ENCODE measurements at places on chromosomes 11 and 22. TPM values are rescaled to one million over a fixed set of nuclear protein-coding genes. Genes with fewer than 3 reads are reported as not detected.

The BTBD18 gene
- not detected for total RNA-seq

The CSRP3 gene
- not detected for total RNA-seq

The PLAAT4 gene
- not detected for total RNA-seq

The KCNK4 gene
- total RNA-seq, result 0.36 TPM

The SGSM1 gene
- total RNA-seq, result 2.4 TPM

The SMIM38 gene
- total RNA-seq, result not detected

The TPBGL gene
- 7.0 TPM for total RNA-seq

The CRKL gene
- 59.1 TPM for total RNA-seq

The SLC22A6 gene
- not detected for total RNA-seq

The CASP5 gene
- not detected for total RNA-seq

The CDCA5 gene
- 14.8 TPM for total RNA-seq

The MMP27 gene
- total RNA-seq, result not detected

The OR4A16 gene
- not detected for total RNA-seq

GRCh38 chr11:19864141-19865140 lies 151.8 kb downstream of the NAV2 start:
- no peak for DNase-seq
- peaks cover 8% of the 10 kb centered on the region for H3K27me3 ChIP-seq
- H3K36me3 ChIP-seq, result no peaks in the 10 kb centered on the region

DNA sequence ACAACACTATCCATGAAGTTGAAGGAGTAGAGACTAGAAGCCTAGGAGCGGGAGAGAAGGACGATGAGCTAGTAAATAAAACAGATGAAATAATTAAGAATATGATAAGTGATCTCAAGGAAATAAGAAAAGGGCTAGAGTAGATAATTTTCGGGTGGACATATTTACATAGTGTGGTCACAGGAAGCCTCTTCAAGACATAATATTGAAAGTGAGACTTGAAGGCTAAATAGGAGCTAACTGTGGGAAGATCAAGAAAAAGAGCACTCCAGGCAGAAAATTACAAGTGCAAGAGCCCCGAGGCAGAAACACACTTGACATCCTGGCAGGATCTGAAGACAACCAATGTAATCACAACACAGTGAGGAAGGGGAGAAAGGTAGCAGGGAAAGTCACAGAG lies 11.9 kb upstream of the PPFIBP2 start:
- no peak overlapping the region for H3K27ac ChIP-seq
- no peaks in the 10 kb centered on the region for H3K4me1 ChIP-seq
- peaks cover 2% of the 10 kb centered on the region for H3K27me3 ChIP-seq
- no peak for DNase-seq
- H3K4me3 ChIP-seq, result no peak overlapping the region
- H3K36me3 ChIP-seq, result no peaks in the 10 kb centered on the region

GRCh38 chr11:120324932-120325810 lies at the start of gene TLCD5:
Gene TLCD5, plus strand, starts transcription at chr11:120325299. Its CDS starts 2,143 bp downstream, at chr11:120327442.
- H3K27me3 ChIP-seq, result peaks cover 3% of the 10 kb centered on the region
- H3K27ac ChIP-seq, result peak within 1 kb of the TSS; percentile 92
- DNase-seq, result peak; percentile 82
- peaks cover 13% of the 10 kb centered on the region for H3K36me3 ChIP-seq
- H3K4me1 ChIP-seq, result peaks cover 17% of the 10 kb centered on the region

GRCh38 chr11:104907521-104908185 lies 9.4 kb upstream of the CASP12 start:
- no peak overlapping the region for H3K4me3 ChIP-seq
- no peak for DNase-seq
- H3K36me3 ChIP-seq, result peaks cover 25% of the 10 kb centered on the region
- no peak overlapping the region for H3K27ac ChIP-seq

DNA sequence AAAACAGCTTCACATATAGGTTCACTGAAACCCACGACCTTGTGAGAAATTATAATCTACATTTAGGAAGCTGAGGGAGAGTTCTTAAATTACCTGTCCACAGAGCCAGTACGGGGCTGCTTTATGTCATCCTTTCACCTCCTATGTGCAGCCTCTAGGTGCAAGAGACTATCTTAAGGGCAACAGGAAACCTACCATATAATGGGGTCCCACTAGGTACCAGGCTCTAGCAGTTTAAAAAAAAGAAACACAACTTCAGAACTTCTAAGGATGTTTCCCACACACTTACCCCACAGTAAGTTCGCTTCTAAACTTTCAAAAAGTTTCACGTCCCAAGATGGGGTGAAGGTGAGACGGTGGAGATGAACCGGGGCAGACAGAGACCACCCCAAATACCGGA lies 573 bp downstream of the STK33 start:
- no peaks in the 10 kb centered on the region for H3K36me3 ChIP-seq
- no peak for DNase-seq
- H3K27me3 ChIP-seq, result peaks cover 3% of the 10 kb centered on the region
- peak overlapping the region; percentile 95 for H3K4me3 ChIP-seq
- peak overlapping the region; percentile 6 for H3K27ac ChIP-seq

GRCh38 chr11:74680703-74681531 lies 50.3 kb downstream of the CHRDL2 start:
- no peak overlapping the region for H3K4me3 ChIP-seq
- H3K4me1 ChIP-seq, result peaks cover 2% of the 10 kb centered on the region
- H3K27ac ChIP-seq, result no peak overlapping the region
- no peaks in the 10 kb centered on the region for H3K36me3 ChIP-seq

- no peaks in the 10 kb centered on the region for H3K36me3 ChIP-seq
- no peak overlapping the region for H3K4me3 ChIP-seq
- H3K27me3 ChIP-seq, result peaks cover 12% of the 10 kb centered on the region
- H3K4me1 ChIP-seq, result peaks cover 21% of the 10 kb centered on the region
These were observed 32.0 kb downstream of the LRRC10B start for GRCh38 chr11:61540528-61540927.

GRCh38 chr11:41446107-41446506 lies 13.3 kb downstream of the LRRC4C start:
- peaks cover 7% of the 10 kb centered on the region for H3K4me1 ChIP-seq
- DNase-seq, result no peak
- no peak overlapping the region for H3K4me3 ChIP-seq
- no peaks in the 10 kb centered on the region for H3K27me3 ChIP-seq
- no peak overlapping the region for H3K27ac ChIP-seq
- H3K36me3 ChIP-seq, result no peaks in the 10 kb centered on the region

DNA sequence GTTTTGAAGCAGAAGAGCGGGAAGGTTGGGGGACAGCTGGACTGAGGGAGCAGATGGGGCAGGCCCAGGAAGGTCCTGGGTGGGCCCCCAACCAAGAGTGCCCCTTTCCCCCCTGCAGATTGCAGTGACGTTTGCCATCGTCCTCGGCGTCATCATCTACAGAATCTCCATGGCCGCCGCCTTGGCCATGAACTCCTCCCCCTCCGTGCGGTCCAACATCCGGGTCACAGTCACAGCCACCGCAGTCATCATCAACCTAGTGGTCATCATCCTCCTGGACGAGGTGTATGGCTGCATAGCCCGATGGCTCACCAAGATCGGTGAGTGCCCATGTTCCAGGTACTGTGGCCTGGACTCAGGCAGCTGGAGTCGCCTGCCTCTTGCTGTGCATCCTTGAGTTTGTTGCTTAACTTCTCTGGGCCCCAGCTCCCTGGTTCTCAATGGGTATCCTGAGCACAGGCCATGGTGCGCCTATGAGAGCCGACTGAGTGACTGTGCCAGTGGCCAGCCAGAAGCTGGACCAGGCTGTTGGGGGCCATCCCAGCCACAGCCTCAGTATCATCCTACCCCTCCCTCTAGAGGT lies 42.0 kb upstream of the FADD start:
- H3K4me3 ChIP-seq, result no peak overlapping the region
- H3K4me1 ChIP-seq, result no peaks in the 10 kb centered on the region
- H3K36me3 ChIP-seq, result no peaks in the 10 kb centered on the region
- peaks cover 4% of the 10 kb centered on the region for H3K27me3 ChIP-seq

- H3K27ac ChIP-seq, result peak overlapping the region; percentile 86
- H3K4me3 ChIP-seq, result no peak overlapping the region
- H3K4me1 ChIP-seq, result peaks cover 49% of the 10 kb centered on the region
- peaks cover 10% of the 10 kb centered on the region for H3K27me3 ChIP-seq
- H3K36me3 ChIP-seq, result no peaks in the 10 kb centered on the region
- no peak for DNase-seq
These were observed 69.4 kb downstream of the RBFOX2 start for GRCh38 chr22:35959121-35959800.

DNA sequence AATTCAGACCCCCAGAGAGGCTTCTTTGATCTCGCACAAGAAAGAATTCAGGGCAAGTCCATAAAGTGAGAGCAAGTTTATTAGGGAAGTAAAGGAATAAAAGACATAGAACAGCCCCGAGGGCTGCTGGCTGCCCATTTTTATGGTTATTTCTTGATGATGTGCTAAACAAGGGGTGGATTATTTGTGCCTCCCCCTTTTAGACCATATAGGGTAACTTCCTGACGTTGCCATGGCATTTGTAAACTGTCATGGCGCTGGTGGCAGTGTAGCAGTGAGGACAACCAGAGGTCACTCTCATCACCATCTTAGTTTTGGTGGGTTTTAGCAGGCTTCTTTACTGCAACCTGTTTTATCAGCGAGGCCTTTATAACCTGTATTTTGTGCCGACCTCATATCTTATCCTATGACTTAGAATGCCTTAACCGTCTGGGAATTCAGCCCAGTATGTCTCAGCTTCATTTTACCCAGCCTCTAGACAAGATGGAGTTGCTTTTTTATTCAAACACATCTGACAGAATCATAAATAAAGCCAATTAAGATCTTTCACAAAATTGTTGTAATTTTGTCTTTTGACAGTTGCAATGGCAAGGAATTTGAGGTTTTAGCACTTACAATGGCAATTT lies 7.6 kb downstream of the DDIAS start:
- H3K27ac ChIP-seq, result no peak overlapping the region
- no peak overlapping the region for H3K4me3 ChIP-seq
- peaks cover 12% of the 10 kb centered on the region for H3K4me1 ChIP-seq
- no peaks in the 10 kb centered on the region for H3K27me3 ChIP-seq
- no peak for DNase-seq

DNA sequence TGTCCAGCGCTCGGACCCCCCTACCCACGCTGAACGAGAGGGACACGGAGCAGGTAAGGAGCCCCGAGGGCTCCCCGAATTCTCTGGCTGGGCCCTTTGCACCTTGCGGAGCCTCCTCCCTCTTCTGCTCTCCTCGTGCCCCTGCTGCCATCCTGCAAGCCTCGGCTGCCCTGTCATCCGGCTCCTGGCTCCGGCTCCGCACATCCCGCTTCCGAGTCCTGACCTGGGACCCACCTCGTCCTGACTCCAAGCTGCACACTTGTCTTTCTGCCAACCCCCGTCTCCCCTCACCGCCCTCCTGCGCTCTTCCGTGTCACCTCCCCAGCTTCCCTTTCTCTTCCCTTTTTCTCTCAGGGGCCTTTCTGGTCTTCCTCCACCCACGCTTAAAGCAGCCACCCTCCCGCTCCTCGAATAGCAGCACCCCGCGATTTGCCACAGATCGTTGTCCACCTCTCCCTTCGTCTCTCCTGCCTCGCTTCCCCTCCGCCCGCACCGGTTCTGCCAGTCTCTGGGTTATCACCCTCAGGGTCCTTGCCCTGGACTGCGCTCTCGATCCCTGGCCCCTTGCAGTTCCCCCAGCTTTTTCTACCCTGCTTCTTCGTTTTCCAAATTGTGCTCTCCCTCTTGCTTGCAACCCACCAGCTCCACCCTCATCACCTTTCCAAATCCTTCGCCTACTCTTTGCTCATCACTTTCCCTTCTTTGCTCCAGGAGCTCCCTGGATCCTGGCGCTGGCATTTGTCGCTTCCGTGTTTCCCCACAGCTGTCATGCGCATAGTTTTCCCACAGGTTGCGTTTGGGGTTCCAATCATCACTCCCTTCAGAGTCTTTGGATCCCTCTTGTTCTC lies 822 bp downstream of the MARK2 start:
- H3K27ac ChIP-seq, result peak overlapping the region; percentile 88
- peaks cover 26% of the 10 kb centered on the region for H3K36me3 ChIP-seq
- H3K27me3 ChIP-seq, result peaks cover 22% of the 10 kb centered on the region
- DNase-seq, result peak; percentile 42
- H3K4me3 ChIP-seq, result peak overlapping the region; percentile 92

DNA sequence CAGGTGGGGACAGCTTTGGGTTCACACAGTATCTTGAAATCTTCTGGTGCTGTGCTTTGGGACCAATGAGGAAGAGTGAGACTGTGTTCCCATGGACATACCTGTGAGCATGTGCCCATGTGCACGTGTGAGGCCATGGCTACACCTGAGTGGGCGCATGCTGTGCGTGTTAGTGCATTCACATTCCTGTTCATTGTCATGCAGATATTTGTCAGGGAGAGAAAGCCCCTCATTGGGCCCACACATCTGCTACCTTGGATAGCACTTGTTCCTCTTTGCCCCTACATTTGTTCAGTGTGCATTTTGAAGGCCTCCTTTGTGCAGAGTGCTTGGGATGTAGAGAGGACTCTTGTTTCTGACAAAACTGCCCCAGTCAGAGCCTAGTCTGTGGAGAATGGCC lies 154.3 kb upstream of the E2F8 start:
- H3K27me3 ChIP-seq, result peaks cover 2% of the 10 kb centered on the region
- no peak overlapping the region for H3K27ac ChIP-seq
- H3K4me1 ChIP-seq, result no peaks in the 10 kb centered on the region
- no peak overlapping the region for H3K4me3 ChIP-seq

GRCh38 chr22:37260901-37261336 lies 16.9 kb upstream of the RAC2 start:
- peaks cover 8% of the 10 kb centered on the region for H3K4me1 ChIP-seq
- peaks cover 9% of the 10 kb centered on the region for H3K27me3 ChIP-seq
- H3K36me3 ChIP-seq, result no peaks in the 10 kb centered on the region
- no peak overlapping the region for H3K27ac ChIP-seq
- peak; percentile 67 for DNase-seq

GRCh38 chr22:39524753-39525657 lies 4.6 kb downstream of the ATF4 start:
- peaks cover 56% of the 10 kb centered on the region for H3K4me1 ChIP-seq
- H3K27me3 ChIP-seq, result peaks cover 14% of the 10 kb centered on the region
- H3K27ac ChIP-seq, result peak overlapping the region; percentile 85
- no peak for DNase-seq
- H3K4me3 ChIP-seq, result peak overlapping the region; percentile 73
- H3K36me3 ChIP-seq, result peaks cover 38% of the 10 kb centered on the region

GRCh38 chr11:19577976-19578619 lies 134.5 kb upstream of the NAV2 start:
- peaks cover 16% of the 10 kb centered on the region for H3K4me1 ChIP-seq
- H3K27me3 ChIP-seq, result peaks cover 2% of the 10 kb centered on the region
- H3K27ac ChIP-seq, result no peak overlapping the region
- H3K4me3 ChIP-seq, result no peak overlapping the region
- no peaks in the 10 kb centered on the region for H3K36me3 ChIP-seq

DNA sequence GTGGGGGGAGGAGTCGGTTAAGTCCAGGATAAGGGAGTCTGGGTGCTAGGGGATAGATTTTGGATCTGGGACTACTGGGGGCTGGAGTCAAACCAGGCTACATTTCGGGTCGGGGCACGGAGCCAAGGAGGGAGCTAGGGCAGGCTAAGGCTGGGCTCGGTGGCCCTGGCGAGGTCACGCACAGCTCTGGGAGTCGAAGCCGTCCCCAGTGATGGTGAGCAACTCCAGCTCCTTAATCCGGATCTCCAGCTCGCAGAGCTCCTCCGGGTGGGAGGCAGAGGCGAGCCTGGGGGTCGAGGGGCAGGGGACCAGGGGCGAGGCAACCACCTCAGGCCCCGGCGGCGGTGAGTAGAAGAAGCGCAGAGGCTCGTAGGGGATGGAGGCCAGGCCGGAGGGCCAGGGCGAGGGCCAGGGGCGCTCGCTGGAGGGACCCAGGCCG lies 544 bp downstream of the C11orf91 start:
- H3K4me3 ChIP-seq, result peak overlapping the region; percentile 88
- H3K4me1 ChIP-seq, result peaks cover 13% of the 10 kb centered on the region
- H3K27me3 ChIP-seq, result peaks cover 16% of the 10 kb centered on the region
- H3K27ac ChIP-seq, result peak overlapping the region; percentile 52
- no peaks in the 10 kb centered on the region for H3K36me3 ChIP-seq

Data from endothelial cell (in vitro differentiated cells).